ENCODE measurements at places on chromosomes 2 and 18.

DNA sequence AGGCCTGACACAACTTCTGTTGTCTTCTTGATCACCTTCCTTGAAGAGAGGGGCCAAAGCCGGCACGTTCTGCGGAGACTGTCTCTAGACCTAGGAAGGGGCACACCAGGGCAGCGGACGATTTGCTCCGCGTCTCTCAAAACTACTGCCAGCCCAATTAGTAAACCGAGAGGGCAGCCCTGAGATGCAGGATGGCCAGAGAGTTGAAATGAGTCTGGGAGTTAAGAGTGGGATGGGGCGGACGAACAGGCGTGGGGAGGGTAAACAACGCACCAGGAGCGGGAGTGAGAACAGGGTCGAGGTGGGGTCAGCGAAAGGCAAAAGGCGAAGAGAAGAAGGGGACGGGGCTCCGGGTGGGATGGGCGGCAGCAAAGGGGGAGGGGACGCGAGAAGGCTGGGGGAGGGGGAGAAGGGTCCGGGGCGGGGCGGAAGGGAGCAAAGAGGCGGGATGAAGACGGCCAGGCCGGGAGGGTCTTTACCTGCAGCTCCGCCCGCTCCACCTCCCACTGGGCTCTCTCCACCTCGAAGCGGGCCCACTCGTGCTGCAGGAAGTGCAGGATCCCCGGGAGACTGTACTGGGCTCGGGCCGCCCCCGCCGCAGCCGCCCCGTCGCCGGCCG, 476 bp downstream of the STRN start:
- no peak for DNase-seq

- DNase-seq = no peak
Measured at GRCh38 chr2:127514485-127514884, 11.8 kb downstream of the IWS1 start.

DNA sequence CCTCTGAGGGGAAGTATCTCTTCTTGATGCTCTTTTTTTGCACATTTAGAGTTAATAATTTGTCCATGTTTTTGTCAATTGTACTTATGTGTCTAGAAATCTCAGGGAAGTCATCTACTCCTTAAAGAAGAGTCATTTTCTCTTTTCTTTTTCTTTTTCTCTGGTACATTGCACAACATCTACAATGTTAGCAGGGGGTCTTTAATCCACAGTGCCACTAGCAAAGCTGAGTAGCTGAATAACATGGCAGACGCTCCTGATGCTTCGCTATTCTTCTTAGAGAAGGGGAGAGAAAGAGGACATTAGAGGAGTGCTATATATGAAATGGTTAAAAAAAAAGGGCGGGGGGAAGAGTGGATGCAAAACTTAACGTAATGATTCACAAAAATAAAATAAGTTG, 399.6 kb upstream of the CWC22 start:
- no peak for DNase-seq

GRCh38 chr2:223936862-223937326, 8.2 kb downstream of the WDFY1 start:
- DNase-seq = no peak

DNA sequence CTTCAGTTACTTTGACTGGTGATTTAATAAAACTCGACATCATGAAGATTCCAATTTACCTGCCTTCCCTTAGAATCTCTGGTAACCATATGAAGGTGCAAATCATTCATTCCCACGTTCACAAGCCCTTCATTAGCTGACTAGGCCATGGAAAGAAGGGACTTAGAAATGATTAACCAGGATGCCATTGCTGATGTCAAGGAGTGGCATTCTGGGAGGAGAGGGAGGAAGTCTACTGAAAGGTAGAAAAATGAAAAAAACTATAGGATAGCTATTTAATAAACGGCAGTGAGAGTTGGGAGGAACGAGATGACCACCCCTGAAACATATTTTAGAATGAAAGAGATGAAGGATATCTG, 1.4 kb downstream of the ATIC start:
- no peak for DNase-seq

GRCh38 chr2:206840999-206841398, 75.6 kb downstream of the FASTKD2 start:
- DNase-seq = no peak

- DNase-seq = peak; percentile 92
Measured at GRCh38 chr2:241734467-241735208, at the start of gene D2HGDH. Gene D2HGDH (plus strand): TSS chr2:241734630. CDS start chr2:241735225, 595 bp downstream.

DNA sequence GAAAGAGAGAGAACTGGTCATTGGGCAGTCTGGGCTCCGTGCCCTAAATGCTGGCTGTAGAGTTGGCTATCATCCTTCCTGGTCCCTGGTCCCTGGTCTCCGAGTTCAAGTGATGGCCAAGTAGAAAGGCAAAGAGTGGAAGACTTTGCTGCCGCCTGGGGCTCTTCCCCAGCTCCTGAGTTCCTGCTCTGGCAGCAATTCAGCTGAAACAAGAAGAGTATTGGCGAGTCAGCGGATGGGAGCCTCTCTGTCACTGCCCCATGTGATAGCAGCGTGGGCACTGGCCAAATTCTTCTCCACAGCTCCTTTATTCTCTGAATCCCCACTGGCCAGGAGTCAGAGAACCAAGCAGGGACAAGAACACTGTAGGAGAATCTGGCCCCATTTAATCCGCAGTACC, 351.0 kb upstream of the POU3F3 start:
- no peak for DNase-seq

GRCh38 chr2:222358876-222359275, 60.1 kb upstream of the PAX3 start:
- DNase-seq = no peak

All from activated T-cell treated with anti-CD3 and anti-CD28 coated beads for 48 hours (primary cell).